ENCODE measurements at places on chromosomes 5 and 9.

DNA sequence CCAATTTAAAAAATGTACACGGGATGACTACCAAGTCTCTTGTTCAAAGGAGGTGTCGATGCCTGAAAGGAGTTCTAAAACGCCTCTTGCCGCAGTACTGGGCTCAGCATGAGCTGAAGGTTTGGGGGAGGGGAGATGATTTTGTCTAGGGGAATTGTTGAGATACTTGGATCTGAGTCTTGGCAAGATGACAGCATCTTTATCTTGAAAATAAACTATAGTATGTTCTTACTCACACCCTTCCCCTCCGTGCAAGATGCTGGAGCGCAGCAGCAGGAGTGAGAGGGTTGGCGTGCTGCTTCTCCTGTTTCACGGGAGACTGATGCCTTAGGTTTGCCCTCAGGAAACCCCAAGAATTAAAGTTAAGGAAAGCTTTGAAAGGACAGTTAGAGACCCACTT, 47.3 kb downstream of the FAM78A start:
- DNase-seq, result no peak

- DNase-seq, result no peak
Measured at GRCh38 chr5:165626161-165626560, 2120.7 kb downstream of the MAT2B start.

- DNase-seq, result no peak
Measured at GRCh38 chr5:154850255-154851062, at the start of gene FAXDC2. Gene FAXDC2 (minus strand): TSS chr5:154850603. CDS start chr5:154838178, 12,425 bp downstream.

- DNase-seq, result no peak
Measured at GRCh38 chr5:110224050-110224449, 502.4 kb downstream of the TMEM232 start.

- no peak for DNase-seq
Measured at GRCh38 chr5:159549046-159549445, 218.8 kb upstream of the IL12B start.

- DNase-seq, result no peak
Measured at GRCh38 chr9:108803428-108804065, 52.2 kb downstream of the ACTL7B start.

DNA sequence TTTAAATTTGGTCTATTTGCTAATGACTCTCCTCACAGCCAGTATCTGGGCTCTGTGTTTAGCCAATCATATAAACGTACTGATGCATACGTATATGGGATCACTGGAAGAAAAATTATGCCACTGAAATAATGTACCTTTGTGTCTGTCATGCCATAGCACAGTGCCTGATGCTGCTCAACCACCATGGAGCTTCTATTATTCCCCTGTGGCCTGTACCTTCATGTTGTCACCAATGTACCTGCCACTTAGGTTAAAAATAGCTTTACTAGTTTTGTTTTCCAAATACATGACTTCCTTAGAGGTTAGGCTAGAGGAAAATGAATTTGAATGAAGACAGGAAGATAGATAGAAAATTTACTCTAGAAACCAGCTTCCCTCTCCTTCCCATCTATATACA, 34.6 kb downstream of the HACD4 start:
- no peak for DNase-seq

- no peak for DNase-seq
Measured at GRCh38 chr5:122699201-122699600, 75.7 kb upstream of the SNX2 start.

DNA sequence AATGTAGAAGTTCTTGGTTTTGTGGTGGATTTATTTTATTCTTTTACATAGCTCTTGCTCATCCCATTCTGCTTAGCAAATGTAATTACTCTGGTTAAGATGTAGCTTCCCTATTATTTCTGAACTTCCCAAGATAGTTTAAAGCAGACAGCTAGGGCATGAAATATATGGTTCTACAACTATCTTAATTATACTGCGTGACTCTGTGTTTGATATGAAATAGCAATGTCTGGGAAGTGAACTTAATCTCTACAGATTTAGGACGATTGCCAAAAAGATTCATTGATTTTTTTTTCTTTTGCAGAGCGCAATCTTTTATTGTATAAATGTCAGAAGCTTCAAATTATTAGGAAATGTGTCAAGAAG, 529.3 kb upstream of the ZNF608 start:
- no peak for DNase-seq

DNA sequence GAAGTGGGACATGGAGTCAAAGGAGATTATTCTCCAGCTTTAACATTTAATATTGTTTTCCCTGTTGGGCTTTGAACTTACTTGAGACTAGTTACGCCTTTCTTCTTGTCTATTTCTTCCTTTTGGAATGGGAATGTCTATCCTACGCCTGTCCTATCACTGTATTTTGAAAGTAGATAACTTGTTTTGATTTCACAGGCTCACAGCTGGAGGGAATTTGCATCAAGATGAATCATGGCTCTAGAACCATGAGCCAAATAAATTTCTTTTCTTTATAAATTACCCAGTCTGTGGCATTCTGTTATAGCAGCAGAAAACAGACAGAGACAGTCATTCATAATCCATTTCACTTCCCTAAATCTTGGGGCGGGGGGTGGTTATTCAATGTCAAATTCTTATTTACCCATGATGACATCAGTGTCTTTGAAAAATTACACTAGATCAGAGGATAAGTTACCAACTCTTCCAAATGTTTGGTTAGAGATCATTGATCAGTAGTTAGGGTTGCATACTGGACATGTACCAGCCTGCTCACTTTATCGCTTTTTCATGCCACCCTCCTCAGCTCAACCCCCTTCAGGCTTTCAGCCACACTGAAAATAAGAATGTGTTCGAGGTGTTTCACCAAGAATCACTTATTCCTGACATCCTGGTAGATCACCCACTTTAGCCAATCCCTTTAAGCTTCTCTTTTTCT, 419.6 kb upstream of the PIK3R1 start:
- DNase-seq, result no peak

GRCh38 chr5:55847837-55848236, 3.3 kb upstream of the IL31RA start:
- DNase-seq, result no peak

DNA sequence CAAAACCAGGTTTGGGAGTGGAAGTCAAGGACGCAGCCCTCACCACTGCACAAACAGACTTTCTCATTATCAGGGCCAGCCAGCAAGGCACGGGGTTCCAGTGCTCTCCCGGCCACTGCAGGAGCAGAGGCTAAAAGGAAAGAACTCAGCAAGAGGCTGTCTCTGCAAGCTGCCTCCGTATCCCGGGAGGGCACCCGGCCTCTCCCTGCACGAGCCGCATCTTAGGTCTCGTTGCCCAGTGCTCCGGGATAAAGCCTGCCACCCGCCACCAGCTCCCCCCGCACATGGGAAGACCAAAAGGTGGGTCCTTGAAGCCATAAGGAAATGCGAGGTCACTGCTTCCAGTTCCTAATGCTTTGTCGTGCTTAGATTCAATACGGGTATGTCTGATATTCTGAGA, 117.2 kb upstream of the SARDH start:
- DNase-seq, result no peak

DNA sequence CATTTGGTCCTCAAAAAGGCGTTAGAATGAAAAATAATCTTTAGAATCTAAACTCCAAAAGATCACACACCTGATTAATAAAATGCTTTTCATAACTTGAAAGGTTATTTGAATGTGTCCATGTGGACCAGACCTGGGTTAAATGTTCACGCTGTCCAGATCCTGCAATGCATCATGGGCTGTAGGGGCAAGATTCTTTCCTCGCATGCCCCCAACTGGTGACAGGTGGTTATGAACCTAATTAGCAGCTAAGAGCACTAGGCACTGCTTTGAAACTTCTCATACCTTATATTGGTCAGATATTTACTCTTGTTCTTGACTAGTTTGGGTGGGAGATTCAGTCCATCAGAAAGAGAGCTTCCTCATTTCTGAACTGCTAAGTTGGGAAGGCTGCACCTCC, 19.3 kb upstream of the PIP5K1B start:
- no peak for DNase-seq

DNA sequence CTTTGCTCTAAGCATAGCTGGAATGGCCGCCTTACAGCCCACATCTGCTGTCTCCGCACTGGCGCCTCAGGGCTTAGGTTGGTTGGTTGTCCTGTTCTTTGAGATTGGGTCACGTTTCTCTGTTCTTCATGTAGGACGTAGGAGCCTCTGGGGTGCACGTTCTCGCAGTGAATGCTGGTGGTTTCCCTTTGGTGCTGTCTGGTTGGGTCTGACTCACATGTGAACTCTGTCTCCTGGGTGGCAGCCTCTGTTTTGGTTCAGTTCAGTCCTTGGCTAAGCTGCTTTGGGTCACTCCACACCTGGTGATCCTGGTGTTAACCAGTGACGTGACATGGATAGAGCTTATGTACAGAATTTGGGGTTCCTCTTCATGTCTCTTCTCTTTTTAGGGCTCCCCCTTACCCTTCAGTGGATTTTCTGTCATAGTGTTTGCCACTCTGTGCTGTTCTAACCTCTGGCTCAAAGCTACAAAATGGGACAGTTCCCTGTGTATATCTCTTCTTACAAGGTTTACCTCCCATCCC, 12.6 kb upstream of the LPCAT1 start:
- peak; percentile 49 for DNase-seq

DNA sequence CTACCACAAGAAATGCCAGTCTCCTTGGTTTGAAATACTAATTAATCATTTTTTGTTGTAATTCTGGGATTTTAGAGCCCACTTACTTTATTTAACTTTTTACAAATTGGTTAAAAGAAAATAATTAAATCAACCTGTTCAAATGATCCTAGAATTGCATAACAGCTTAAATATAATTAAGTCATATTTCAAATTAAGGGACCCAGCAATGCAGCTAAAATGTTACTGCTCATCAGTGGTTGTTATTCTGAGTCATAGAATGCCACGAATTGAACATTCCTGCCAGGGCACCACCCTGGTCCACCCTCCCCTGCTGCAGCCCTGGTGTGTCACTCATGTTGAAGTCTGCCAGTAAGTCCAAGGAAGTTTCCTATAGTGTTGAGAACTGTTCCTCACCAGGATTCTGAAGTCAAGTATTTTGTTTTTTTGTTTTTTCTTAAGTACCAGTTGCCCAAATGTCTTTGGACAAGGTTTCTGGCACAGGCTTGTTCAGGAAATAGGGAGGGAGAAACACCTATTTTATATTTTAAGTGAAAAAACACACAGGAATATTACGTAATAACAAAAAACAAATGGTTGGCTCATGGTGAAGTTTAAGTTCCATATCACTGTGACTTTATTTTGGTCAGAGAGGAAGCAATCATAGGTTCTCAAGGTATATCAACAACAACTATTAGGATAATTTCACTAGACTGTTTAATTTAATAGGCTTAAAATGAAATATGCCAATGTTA, 4.3 kb upstream of the ITGA1 start:
- DNase-seq, result no peak

DNA sequence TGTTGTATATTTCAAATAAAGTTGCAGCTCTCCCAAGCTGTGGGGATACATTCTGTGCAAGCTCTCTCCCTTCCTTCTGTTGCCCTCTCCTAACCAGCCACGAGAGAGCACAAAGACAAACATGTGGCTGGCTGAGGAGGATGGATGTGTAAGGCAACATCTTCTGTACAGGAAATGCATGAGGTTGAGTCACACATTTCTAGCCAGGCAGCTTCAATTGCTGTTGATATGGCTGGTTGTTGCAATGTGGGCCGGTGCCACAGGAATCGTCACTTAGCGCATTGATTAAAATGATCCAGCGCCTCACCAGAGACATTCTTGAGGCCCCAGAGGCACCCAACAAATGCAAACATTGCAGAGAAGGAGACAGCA, 207.1 kb downstream of the ICE1 start:
- DNase-seq, result no peak

DNA sequence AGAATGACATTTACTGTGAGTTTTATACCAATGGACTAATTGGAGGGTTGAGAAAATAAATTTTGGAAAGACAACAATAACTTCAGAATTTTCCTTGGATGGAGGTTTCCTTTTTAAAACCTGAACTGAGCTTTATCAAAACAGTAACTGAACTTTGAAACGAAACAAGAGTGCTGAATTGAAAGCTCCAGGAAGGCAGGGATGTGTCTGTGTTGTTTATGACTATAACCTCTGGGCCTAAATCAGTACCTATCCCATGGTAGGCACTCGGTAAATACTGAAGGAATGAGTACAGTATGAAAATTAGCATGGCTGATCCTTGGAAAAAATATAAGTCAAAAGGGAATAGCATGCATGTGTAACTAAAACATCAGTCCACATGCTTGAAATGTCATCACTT, 93.9 kb downstream of the GHR start:
- DNase-seq, result no peak

- no peak for DNase-seq
Measured at GRCh38 chr5:75342836-75343235, 5.8 kb downstream of the HMGCR start.

DNA sequence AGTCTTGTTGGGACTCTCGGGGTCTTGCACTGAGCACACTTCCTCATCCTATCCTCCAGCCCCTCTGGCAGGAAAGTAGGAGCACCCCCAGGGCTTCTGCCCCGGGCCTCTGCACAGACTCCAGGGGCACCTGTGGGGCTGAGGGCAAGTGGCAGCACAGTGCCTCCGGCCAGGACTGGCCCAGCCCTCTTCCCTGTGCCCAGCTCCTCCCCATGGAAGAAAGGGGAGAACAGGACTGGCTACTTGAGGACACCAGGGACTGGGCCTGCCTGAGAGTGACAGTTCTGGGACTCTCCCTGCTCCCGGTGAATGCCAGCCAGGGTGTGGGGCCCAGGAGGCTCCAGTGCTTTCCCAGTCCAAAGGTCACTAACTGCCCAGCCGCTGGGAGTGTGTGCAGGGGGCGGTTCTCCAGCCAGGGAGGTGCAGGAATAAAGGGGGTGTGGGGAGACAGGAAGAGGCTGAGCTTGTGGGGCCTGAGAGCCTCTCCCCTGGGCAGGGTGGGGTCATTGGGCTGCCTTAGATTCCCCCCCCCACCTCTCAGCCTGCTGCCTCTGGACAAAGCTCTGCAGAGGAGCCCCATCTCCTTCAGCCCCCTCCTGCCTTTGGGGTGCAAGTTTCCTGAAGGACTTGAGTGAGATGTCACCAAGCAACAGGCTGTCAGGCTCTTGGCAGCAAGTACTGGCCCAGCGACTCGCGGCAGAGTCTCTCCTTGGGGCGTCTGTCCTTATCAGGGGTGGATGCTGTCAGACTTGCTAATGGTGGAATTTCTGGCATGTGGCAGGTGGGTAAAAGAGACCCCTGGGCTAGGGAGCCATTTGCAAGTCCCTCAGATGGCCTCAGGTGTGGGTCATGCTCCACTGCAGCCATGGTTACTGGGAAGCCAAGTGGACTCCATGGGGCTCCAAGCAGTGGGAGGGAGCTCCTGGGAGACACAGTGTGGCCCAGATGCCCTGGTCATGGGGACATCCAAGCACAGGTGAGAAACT, 19.1 kb upstream of the JADE2 start:
- no peak for DNase-seq

- no peak for DNase-seq
Measured at GRCh38 chr9:116479056-116479544, 208.0 kb upstream of the TRIM32 start.

Measured in stimulated activated CD8-positive, alpha-beta memory T cell treated with anti-CD3 and anti-CD28 coated beads, Interleukin-12 subunit alpha, Interleukin-12 subunit beta, amount 100 ng/mL, for 4 hours (primary cell).